Fibroblast of skin of back (primary cell): ENCODE measurements at places on chromosomes 1 and 21.

DNA sequence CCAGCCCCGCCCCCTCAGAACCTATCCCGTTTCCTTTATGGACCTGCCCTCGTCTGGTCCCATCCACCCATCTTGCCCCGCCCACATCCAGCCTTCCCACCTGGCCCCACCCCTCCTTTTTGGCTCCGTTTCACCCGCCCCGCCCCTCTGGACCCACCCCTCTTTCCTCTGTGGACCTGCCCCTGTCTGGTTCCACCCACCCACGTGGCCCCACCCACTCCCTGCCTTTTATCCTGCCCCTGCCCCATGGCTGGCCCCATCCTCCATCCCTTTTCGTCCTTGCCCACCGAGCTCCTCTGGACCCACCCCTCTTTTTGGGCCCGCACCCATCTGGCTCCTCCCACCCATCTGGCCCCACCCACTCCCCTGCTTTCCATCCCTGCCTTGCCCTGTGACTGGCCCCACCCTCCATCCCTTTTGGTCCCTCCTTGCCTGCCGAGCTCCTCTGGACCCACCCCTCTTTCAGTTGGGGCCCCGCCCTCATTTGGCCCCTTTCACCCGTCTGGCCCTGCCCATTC is 177.3 kb downstream of the CAMTA1 start:
- DNase-seq, result no peak

- DNase-seq, result no peak
These were observed 276.9 kb downstream of the VAV3 start for GRCh38 chr1:107687849-107688753.

- peak; percentile 45 for DNase-seq
These were observed 1.0 kb upstream of the SFN start for GRCh38 chr1:26861889-26862378.

GRCh38 chr1:147283011-147283410 is 40.5 kb downstream of the CHD1L start:
- no peak for DNase-seq

GRCh38 chr1:78375996-78376395 is 114.8 kb upstream of the PTGFR start:
- no peak for DNase-seq

- DNase-seq, result no peak
These were observed 301.2 kb upstream of the DEPDC1 start for GRCh38 chr1:68798071-68798470.

- DNase-seq, result peak; percentile 67
These were observed 163.0 kb downstream of the ADGRL4 start for GRCh38 chr1:78843546-78843945.

- DNase-seq, result no peak
These were observed 166.4 kb downstream of the RUNX1 start for GRCh38 chr21:34882719-34883131.

- no peak for DNase-seq
These were observed 55.4 kb downstream of the FRRS1 start for GRCh38 chr1:99710994-99711393.

DNA sequence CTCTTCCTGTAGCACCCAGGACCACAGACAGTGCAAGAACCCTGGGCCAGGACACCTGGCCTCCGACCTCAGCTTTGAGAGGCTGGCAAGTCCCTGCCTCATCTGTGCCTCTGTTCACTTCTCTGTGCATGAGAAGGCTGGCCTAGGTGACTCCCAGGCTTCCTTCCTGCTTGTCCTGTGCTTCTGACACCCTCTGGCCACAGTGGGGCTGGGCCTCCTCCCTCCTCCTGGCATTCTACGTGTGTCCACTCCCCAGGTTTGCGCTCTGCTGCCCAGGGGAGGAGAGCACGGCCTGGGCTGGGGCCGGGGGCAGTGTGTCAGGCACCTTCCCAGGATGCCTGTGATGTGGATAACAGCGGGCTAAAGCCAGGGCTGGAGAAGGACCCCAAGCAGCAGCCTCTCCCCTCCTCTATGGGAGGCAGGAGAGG is 30.3 kb upstream of the PKP1 start:
- no peak for DNase-seq

DNA sequence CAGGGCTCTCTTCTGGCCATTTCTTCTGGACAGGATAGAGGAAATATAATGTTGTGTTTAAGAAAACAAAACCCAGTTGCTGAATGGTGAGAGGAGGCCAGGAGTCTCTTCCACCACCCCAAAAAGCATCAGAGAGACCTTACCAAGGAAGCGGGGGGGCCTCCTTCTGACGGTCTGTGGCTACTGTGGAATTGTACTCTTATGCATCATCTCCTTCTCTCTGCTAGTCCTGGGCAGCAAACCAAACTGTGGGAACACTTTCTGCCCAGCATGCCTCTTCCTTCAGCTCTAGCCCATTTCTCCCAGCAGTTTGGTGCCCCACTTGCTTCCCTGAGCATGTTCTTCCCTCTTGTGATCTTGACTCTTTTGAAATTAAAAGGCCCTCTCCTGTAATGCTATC is 157.7 kb downstream of the HHIPL2 start:
- DNase-seq, result peak; percentile 69

- no peak for DNase-seq
These were observed 71.6 kb downstream of the TMEM200B start for GRCh38 chr1:29052100-29052499.

- DNase-seq, result no peak
These were observed 28.1 kb upstream of the WASF2 start for GRCh38 chr1:27517907-27518718.

DNA sequence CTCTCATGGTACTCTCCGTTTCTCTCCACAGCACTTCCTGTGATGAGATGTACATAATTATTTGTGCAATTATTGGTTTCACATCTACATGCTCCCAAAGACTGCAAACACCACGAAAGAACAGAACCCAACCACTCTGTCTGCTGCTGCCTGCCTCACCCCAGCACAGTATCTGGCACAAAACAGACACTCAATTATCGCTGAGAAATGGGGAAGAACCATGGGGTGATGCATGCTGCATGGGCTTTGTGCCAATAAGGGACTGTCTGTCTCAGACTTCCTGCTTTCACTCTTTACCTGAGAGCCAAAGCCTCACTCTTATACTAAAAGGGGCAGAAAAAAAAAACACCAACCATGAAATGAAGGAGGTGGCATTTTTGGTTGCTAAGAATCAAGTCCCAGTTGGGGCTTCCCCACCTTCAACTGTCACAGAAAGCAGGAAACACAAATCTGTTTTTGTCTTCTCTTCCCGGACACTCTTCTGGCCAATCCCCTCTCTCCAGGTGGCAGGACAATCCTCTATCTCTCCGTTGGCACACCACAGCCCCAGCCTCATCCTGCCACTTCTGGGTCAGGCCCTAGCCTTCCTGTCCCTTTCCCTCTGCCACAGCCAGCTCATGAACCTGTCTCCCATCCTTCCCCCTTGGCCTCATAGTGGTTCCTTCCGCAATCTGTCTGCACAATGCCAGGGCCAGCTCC is 82.0 kb downstream of the TGFBR3 start:
- DNase-seq, result no peak

GRCh38 chr1:54839824-54840223 is 38.7 kb upstream of the TTC22 start:
- DNase-seq, result no peak

GRCh38 chr1:44598167-44598566 is 76.1 kb downstream of the TMEM53 start:
- no peak for DNase-seq

DNA sequence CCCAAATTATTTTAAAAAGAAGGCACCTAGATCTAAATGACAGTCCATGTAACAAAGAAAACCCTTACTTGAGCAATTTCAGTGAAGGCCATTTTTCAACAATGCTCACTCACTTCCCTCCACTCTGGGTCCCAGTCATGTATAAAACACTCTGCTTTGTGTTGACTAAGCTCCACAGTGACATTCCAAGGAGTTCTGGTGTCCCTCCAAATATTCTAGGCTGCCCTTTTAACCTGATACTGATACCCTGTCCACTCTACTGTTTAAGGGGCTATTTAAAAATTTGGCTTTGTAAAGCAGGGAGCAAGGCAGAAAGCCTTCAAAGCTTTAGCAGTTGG is 73.6 kb downstream of the GNG12 start:
- DNase-seq, result peak; percentile 74

DNA sequence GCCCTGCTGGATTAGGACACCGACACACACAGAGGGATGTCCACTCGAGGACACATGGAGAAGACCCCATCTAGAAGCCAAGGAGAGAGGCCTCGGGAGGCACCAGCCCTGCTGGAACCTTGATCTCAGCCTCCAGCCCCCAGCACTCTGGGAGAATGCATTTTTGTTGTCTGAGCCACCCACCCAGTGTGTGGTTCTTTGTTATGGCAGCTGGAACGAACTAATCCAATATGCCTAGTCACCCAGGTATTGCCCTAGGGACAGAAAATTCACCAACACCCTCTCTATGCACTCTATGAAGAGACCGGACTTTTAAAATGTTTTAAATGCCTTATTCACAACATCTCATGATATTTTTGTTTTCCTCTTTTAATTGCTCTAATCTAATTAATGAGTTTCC is 117.4 kb downstream of the CRYAA start:
- peak; percentile 14 for DNase-seq

DNA sequence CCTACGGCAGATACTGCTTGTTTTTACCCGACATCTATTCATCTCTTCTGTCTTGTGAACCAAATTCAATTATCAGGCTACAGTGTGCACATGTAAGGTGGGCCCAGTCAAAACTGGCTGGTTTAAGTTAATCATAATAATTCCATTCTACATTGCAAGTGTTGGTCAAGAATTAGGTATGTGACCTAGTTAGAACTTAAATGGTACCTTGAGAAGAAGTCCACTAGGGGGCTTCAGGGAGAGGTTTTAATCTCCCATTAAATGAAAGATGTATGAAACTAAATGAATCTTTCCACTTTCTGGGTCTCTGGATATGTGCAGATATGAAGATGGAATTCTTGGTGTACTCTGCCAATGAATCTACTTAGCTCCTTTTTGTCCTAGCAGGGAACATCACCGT is 187.1 kb downstream of the CDC42BPA start:
- peak; percentile 52 for DNase-seq

DNA sequence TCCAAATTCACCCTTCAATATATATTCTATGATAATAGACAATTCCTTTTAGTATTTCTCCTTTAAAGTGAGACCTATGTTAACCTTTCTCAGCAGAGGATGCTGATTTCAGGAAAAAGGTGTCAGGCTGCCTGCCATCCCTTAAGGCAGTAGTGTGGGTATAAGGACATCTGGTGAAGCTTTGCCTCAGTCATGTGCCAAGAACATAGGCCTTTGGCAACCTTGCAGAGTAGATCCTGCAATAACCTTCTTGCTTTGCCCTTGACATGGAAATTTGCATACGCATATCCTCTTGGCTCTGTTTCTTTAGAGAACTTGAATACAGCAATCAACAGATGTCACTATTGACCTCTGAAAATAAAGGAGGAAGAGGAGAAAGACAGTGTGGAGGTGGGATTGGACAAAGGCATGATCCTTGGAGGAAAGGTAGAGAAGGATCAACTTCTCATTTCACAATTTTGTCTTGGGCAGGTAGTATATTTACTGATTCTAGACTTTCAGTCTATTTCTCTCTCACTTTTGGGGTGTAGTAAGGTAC is 21.1 kb upstream of the ZRANB2 start:
- DNase-seq, result no peak

- DNase-seq, result no peak
These were observed 288.1 kb downstream of the DPYD start for GRCh38 chr1:97632776-97633175.

DNA sequence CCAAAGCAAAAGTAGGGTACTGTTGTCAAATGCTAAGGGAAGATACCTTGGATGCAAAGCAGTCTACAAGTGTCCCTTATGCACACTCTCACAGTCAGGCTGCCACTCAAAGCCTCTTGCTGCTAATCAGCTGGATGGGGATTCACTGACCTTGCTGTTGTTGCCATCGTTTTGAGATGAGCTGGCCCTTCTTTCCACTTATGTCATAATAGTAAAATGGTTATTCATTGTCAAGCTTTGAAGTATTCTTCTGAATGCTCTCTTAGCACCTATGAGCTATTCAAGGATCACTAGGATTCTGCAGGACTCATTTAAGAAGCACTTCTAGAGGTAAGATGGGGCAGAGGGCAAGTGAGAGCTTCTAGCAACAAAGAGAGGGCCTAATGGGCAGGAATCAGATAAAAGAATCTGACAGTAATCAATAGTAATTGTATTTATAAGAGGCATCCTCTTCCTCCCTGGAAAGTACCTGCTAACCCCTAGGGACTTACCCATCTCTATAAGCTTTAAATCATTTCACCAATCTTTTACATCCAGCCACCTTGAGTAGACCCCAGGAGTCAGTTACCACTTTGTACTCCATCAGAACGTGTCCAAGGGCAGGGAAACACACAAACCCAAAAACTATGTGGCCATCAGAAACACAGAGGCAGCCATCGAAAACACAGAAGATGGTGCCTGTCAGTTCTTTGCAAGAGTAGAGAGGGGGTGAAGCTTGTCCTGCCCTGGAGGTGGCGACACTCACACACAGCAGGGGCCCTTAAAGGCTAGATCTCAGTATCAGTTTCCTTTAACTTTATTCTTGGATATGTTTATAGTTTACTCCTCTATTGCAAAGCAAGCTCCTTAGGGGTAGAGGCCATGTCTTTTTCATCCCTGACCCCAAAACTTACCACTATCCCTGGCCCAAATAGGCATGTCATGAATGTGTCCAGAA is 103.7 kb upstream of the NFIA start:
- DNase-seq, result peak; percentile 43

DNA sequence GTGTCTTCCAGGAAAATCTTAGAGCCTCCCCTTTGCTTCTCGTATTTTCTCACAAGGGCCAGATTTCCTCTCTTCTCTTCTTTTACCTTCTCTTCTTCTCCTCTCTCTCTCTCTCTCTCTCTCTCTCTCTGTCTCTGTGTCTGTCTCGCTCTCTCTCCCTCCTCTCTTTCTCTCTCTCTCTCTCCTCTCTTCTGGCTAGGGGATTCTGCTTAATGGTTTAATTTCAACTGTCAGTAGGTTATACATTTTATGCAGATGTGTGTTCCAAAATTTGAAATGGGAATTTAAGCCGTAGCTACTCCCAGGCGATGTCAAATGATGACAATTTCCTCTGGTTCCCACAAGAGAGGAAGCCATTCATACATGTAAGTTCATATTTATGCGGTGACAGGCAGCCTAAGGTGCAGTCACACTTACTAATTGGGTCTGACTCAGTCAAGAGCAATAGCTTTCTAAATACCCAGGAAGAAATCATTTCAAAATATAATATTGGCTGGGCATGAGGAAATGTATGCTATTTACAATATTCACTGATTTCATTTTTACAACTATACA is 1.4 kb downstream of the DSCAM start:
- DNase-seq, result peak; percentile 77

GRCh38 chr1:203354246-203354645 is 3.3 kb upstream of the FMOD start:
- DNase-seq, result peak; percentile 47

GRCh38 chr1:1432951-1433803 is 2.3 kb upstream of the VWA1 start:
- no peak for DNase-seq

GRCh38 chr1:204870160-204870912 is at the start of gene NFASC:
NFASC (plus strand) TSS chr1:204870862; CDS start chr1:204944316, 73,454 bp downstream.
- no peak for DNase-seq

- DNase-seq, result no peak
These were observed 19.3 kb downstream of the DMRTB1 start for GRCh38 chr1:53478502-53478818.

GRCh38 chr1:81034291-81034690 is 766.4 kb upstream of the ADGRL2 start:
- DNase-seq, result no peak
